Stimulated activated naive CD8-positive, alpha-beta T cell treated with anti-CD3 and anti-CD28 coated beads, Interleukin-15, Interleukin-2, amounts not matched to agents 100 U/mL and 50 U/mL, for 24 hours (primary cell): ENCODE measurements at places on chromosomes 1 and 21.

DNA sequence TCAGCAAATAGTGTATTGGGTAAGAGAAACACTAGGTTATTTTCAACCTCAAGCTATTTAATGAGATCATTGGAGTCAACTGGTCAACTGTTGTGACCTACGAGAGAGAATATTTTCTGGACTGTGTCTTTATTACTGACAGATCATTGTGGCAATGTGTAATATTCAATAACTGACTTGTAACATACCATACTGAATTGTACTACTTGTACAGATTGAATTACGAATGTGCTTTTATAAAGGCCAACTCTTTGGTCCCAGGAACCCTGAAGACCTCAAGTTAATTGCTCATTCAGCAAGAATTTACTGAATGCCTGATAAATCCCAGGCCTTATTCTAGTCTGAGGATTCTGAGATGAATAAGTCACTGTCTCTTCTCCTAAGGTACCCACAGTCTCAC, 56.1 kb upstream of the CAMK1G start:
- DNase-seq: no peak

DNA sequence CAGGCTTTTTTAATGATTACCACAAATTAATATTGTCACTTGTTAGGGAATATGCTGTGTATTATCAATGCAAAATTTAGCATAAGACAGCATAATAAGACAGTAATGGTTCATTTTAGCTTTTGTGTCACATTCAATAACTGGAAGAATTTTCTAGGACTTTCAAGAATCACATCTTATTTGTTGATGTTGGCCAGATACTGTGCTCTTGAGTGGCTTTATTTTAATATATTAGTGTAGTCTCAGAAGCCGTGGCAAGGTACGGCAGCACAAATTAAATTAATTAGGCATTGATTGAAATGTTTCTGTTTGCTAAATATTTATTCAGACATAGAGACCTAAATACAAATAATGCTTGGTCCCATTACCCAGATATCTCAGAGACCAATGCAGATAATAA, 10.4 kb downstream of the IFI44L start:
- DNase-seq: no peak

DNA sequence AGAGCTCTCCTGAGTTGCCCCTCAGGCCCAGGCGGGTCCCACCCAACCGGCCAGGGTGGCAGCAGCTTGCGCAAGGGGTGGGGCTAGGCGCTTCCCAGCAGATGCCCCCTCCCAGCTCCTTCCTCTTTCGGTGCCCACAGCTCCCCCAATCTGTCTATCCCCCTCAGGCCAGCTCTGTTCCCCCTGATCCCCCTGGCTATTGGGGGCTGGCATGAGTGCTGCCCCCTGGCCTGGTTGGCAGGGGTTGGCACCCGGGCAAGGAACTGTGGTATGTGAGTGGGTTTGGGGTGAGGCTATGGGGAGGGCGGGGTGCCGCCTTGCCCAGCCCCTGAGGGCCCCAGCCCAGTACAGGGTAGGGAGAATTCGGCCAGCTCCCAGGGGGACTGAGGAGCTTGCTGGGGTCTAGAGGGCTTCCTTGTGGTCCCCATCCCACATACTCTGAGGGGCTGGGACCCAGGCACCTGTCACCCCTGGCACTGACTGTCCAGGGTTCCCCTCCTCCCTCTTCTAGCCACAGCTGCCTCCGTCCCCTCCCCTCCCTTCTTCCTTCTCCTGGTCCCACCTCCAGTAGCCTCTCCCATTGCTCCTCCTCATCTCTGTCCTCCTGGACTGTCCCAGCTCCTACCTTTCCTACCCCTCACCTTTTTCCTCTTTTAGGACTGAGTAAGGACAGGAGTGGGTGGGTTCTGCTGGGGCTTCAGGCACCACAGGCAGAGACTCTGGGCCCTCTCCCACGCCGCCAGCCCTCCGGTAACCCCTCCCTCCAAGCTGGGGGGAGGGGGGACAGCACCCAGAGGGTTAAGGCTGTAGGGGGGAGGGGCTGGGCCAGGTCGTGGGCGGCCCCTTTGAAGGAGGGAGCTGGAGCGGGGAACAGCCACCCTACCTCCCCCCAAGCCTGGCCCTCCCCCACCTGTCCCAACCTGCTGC, 5.7 kb downstream of the ZBTB7B start:
- DNase-seq: no peak

DNA sequence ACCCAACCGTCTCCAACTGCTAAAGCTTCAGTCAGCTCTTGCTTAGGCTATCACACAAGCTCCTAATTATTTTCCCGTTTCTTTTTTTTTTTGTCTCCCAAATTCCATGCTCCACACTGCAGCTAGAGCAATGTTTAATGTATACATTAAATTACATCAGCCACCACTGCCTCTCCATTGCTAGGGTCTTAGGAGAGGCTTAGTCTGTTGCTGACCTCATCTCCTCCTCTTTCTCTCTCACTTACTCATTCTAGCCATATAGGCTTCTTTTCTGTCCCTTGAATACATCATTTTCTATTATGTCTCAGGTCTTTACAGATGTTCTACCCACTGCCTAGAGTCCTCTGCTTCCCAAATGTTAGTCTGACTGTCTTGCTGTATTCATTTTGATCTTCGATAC, 138.1 kb upstream of the ST6GALNAC5 start:
- DNase-seq: no peak

DNA sequence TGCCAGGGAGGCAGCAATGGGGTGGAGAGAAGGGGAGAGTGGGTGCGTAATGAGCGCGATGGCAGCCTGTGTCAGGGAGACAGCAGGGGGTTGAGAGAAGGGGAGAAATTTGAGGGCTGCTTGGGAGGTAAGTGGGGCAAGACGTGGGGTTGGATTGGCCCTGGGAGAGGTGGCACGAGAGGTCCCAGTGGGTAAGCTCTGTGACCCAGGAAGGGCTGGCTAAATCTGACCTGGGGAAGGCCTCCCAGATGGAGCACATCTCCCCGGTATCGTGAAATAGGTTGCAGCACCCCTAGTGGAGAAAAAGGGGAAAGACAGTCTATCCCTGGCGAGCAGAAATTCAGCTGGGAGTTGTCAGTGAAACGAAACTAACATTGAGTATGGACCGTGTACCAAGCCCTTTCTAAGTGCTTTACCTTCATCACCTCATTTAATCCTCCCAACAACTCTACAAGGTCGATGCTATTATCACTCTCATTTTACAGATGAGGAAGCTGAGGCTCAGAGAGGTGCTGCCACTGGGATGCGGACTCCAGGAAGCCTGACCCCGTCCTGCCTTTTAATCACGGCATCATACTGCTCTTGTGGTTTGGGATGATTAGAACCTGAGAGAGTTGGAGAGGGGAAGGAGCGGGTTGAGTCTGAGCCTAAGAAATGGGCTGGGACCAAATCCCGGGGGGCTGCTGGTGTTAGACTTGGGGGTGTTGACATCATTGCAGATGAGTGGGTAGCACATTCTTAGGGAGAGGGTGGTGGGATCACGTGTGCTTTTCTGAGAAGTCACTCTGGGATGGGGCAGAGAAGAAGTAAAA, 56.6 kb upstream of the RPL11 start:
- peak; percentile 59 for DNase-seq

DNA sequence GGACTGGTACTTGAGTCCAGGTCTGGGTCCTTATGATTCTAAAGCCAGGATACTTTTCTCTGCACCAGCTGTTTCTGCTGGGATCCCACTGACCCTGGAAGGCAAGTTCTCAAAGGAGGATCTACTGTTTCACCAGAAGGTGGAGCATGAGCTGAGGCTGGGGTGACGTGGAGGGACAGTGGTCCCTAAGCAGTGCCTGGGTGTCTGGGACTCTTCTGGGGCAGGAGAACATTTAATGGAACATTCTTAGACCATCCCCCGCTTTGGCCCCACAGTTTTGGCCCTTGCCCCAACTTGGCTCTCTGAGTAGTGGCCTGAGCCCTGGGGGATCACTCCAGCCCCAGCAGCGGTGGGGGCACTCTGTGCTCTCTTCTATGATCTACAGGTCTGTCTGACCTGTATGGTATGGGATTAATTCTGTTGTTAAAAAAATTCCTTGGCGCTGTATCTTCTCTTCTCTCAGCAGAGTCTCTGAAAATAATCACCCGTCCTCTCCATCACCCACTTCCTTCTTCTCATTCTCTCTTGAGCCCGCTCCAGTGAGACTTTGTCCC, 60.3 kb upstream of the CSF3R start:
- DNase-seq: no peak

DNA sequence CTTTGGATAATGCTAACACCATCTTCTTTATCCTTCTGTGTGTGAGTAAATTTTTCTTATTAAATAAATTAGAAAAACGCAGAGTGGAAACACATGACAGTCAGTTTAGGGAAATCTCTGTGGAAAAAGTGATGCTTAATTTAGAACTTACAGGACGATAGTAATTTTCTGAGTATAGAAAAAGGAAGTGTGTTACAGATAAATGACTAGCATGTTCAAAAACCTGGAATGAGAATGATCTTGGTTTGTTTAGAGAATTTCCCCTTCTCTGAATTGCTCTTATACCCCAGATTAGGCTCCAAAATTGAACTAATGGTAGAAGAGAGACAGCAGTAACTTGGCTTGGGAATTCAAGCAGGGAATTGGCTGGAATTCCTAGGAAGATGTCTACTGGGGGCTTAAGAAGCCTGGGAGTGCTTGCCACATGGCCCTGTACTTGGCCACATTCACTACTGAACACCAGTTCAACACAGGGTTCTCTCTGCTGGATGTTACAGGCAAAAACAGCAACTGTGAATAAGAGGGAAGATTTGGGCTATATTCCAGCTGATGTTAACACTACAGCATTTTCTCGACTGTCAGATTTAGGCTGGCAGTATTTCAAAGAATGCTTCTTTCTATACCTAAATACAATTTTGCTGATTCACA, 1004.2 kb downstream of the TTLL7 start:
- DNase-seq: no peak

DNA sequence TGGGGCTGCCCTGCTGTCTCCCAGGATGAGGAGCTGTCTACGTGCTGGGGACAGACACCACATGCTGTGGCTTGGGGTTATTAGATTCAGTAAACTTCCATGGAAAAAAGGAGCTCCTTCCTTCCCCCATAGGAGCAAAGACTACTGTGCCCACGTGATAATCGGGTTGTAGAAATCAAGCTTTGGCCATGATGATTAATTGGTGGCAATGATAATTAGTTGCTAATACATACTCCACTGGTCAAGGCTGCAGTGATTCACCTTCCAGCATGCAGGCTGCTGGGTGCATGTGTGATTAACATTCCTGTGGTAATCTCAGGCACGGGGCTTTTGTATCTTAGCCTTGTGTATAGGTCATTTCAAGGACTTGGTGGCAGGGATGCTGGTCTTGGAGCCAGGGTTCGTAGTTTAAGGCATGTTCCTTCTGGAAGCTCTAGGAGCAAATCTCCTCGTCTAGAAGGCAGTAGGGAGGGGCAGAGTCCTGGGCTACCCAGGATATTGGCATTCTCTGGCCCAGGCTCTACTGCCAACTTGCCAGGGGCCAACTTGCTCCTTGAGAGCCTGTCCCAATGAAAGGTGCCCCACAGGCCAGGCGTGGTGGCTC, 41.4 kb downstream of the TMCO4 start:
- no peak for DNase-seq

GRCh38 chr1:239308701-239309333, 77.6 kb upstream of the CHRM3 start:
- DNase-seq: peak; percentile 46

DNA sequence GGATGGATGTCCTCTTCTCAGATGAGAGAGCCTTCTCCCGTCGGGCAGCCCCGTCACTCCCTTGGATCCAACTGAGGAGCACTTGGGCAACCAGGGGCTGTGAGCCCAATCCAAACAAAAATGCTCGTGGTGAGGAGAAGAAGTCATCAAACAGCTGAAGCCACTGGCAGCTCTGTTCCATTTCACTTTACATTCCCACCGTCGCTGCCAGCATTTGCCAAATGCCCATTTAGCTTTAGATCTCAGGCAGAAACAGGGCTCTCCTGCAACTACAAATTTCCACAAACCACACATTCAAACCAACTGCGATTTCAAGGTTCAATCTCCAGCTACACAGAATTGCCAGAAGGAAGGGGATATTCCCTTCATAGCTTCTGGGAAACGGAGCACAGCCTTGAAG, 634.6 kb downstream of the SMYD3 start:
- no peak for DNase-seq

GRCh38 chr1:235442788-235443429, 61.3 kb downstream of the B3GALNT2 start:
- DNase-seq: no peak

GRCh38 chr21:15031790-15032357, 32.9 kb downstream of the NRIP1 start:
- DNase-seq: no peak

GRCh38 chr1:53639996-53640700, 98.8 kb downstream of the GLIS1 start:
- DNase-seq: no peak

GRCh38 chr1:28249013-28249865, 10.1 kb upstream of the SESN2 start:
- DNase-seq: peak; percentile 35

GRCh38 chr1:59703918-59704378, 110.8 kb upstream of the HOOK1 start:
- DNase-seq: no peak
